Activated CD4-positive, alpha-beta T cell treated with anti-CD3 and anti-CD28 coated beads for 1 hour (primary cell): ENCODE measurements at places on chromosomes 3 and 15.

GRCh38 chr3:141266797-141267555 is 35.4 kb downstream of the PXYLP1 start:
- peak; percentile 27 for DNase-seq

GRCh38 chr15:71437919-71438318 is 322.6 kb downstream of the THSD4 start:
- DNase-seq = no peak

- no peak for DNase-seq
These were observed 71.3 kb upstream of the CGNL1 start for GRCh38 chr15:57305009-57305408.

GRCh38 chr3:157261000-157261399 is 101.1 kb upstream of the CCNL1 start:
- no peak for DNase-seq

- no peak for DNase-seq
These were observed 23.8 kb upstream of the ZBED2 start for GRCh38 chr3:111618945-111619344.

- no peak for DNase-seq
These were observed 216.0 kb downstream of the TLE3 start for GRCh38 chr15:69881766-69882165.

DNA sequence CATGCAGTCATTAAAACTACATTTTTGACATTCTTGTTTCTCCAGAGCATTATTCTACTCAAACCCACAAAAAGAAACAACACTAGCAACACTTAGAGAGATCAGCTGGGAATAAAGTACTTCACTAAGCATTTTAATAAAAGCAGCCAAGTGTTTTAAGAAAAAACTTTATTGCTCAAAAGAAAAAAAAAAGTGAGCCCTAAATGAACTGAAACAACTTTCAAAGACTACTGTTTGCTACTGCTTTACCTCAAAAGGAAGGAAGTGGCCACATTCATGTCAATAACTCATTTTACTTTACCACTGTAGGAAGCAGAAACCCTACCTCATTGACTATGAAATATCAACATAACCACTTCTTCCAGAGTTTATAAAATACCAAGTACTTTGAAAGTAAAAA is 91.3 kb downstream of the UACA start:
- no peak for DNase-seq

DNA sequence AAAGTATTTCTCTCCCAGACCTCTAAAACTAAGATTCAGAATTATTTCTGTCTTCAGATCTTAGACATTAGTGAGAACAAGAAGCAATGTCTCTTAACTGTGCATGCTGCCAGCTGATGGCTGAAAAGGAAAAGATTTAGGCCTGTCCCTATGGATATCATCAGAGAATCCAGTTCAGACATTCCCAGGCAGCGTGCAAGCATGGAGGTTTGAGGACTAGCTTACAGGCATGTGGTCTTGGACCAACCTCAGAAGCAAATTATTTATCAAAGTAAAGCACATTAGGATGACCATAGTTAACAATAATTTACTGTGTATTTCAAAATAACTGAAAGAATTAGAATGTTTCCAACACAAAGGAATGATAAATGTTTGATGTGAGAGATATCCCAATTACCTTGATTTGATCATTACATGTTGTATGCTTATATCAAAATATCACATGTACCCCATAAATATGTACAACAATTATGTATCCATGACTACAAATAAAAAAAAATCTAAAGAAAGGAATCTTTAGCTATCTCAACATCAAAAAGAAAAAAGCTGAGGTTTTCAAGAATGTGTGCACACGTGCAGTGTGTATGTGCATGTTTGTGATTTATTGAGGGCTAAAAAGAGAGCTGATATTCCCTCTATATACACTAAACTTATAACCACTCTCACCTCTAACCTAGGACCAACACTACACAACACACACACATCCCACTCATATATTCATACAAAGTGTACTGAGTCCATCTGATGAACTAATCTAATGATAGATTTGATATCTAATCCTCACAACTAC is 108.9 kb upstream of the THBS1 start:
- DNase-seq = no peak

DNA sequence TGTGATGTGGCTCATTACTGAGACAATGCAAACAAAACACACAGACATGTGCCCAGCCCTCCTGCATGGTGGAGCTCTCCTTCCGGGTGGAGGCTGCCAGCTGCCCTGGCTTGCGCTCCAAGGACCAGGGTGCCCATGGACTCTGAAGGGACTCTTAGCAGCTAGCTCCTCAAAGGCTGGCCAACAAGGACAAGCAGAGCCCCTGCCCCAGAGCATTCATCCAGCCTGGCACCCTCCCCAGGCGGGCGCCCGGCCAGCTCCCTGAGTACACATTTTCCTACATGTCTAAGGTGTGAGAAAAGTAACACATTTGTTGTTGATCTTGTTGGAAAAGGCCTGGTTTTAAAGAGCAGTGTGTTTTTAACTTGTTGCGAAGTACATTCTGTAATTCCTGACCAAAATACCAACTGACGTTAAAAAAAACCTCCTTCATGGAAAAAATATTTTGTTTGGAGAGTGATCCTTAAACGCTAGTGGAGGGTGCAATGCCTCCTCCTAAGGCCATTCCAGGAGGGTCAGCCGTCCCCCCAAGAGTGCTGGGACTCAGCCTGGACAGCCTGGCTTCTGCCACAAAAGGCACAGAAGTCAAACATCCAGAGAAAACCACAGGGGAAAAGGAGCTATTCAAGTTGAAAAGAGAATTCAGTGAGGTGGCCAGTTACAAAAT is 86.9 kb downstream of the KLF15 start:
- DNase-seq = no peak

- DNase-seq = no peak
These were observed 225.0 kb upstream of the ARHGEF26 start for GRCh38 chr3:153896197-153896596.

GRCh38 chr3:67018789-67019526 is 20.9 kb downstream of the KBTBD8 start:
- no peak for DNase-seq

DNA sequence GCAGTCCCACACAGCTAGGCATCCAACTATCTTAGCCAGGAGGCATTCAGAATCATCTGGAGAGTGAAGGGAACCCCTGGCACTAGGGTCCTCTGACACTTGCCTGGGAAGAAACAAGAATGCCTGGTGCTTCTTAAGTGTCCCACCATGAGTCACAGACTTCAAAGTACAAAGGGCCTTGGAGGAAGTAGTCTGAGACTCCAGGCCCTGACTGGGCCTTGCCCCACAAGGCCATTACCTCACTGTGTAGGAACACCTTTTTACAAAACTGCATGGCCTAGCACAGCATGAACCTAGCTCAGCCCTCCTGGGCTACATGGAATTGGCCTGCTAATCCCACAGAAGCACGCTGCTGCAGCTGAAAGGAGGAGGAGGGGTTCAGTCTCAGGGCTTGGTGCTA is 104.5 kb upstream of the SLCO2A1 start:
- DNase-seq = no peak

- DNase-seq = no peak
These were observed 12.5 kb upstream of the RPN1 start for GRCh38 chr3:128663151-128663550.

DNA sequence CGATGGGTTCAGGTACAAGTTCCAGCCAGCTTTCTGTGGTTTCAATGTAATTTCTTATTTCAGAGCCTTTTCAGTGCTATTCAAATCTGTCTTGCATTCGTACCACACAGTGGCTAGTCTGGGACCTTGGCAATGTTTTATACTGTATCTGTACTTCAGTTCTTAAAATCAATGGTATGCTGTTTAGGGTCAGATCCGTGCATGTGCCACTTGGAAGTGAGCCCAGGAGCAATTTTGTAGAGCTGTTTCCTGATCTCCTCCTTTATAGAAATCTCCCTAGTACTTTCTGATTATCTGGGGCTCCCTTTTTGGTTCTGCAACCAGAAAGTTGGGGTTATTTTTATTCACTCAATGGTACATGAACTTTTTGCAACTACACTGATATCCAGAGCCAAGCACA is 59.5 kb upstream of the NDUFB4 start:
- no peak for DNase-seq
